ENCODE measurements at places on chromosomes 1 and 21. TPM values are rescaled to one million over a fixed set of nuclear protein-coding genes. Genes with fewer than 3 reads are reported as not detected.

Gene CYP4A11
- not detected for total RNA-seq

Gene LIPI
- total RNA-seq: not detected

Gene YBX1
- total RNA-seq: 201 TPM

Gene HES4
- total RNA-seq: 31.0 TPM

Gene ADGRB2
- not detected for total RNA-seq

Gene OBSCN
- 39.1 TPM for total RNA-seq

Gene IRF6
- total RNA-seq: 64.8 TPM

Gene KIAA0319L
- 146 TPM for total RNA-seq

Gene WNT9A
- 4.3 TPM for total RNA-seq

Gene FNDC5
- total RNA-seq: 1.7 TPM

Gene SPOCD1
- 5.8 TPM for total RNA-seq

Gene CNIH3
- total RNA-seq: 0.45 TPM

Gene ADORA3
- total RNA-seq: 0.29 TPM

Gene ATP6V1G3
- total RNA-seq: not detected

Gene OR10Z1
- not detected for total RNA-seq

Gene VASH2
- not detected for total RNA-seq

Data from stomach (tissue), 19 donors.